Activated CD4-positive, alpha-beta T cell treated with anti-CD3 and anti-CD28 coated beads, Interleukin-2, amount 50 U/mL, for 48 hours (primary cell): ENCODE measurements at places on chromosomes 16 and 17.

GRCh38 chr17:70314506-70314905 lies 145.2 kb downstream of the KCNJ2 start:
- no peak for DNase-seq

DNA sequence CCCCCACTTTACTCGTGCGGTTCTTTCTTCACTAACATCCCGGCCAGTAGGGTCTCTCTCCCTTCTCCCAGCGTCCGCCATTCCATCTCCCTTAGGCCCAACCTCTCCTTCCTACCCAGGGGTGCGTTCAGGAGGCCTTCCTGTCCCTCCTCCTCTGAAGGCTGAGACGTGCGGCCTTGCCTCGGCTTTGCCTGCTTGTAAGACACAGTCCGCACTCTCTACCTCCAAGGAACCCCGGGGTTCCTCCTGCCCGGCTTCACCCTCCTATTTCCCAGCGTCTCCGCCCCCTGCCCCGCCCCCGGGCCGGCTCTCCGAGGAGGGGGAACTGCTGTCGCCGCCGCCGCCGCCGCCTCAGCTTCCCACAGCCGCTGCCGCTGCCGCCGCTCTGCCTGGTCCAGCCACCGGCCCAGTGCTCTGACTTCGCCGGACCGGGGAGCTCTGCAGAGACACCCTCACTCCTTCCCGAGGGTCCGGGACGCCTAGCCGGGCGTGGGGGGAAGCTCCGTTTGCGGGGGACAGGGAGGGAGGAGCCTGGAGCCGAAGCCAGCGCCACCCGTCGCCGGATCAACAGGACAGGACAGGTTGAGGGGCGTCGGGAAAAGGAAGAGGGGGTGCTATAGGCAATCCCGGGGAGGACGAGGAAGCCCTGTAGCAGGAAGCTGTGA lies 1.2 kb upstream of the FGF11 start:
- DNase-seq, result peak; percentile 78

DNA sequence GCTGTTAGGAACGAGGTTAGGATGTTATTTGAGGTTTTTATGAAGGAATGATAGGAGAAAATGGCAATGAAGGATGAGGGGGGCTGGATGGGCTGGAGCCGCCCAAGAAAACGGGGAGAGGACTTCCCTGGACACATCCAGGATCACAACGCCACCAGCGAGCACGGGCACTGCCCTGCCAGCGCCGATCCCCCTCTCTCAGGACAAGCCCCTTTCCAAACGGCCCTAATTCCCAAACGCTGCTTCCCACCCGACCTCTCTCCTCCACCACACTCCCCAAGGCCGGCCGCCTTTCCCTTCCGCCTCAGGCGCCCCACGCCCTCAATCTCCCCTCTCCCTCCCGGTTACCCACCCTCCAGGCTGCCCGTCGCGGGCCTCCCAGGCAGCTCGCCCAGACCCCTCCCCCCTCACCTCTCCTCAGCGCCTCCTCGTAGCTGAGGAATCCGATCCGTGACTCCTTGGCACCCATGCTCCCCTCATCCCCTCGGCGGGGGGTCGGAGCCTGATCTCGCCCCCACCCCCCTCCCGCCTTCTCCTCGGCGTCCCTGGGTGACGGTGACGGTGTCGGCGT lies 377 bp downstream of the USP32 start:
- no peak for DNase-seq

DNA sequence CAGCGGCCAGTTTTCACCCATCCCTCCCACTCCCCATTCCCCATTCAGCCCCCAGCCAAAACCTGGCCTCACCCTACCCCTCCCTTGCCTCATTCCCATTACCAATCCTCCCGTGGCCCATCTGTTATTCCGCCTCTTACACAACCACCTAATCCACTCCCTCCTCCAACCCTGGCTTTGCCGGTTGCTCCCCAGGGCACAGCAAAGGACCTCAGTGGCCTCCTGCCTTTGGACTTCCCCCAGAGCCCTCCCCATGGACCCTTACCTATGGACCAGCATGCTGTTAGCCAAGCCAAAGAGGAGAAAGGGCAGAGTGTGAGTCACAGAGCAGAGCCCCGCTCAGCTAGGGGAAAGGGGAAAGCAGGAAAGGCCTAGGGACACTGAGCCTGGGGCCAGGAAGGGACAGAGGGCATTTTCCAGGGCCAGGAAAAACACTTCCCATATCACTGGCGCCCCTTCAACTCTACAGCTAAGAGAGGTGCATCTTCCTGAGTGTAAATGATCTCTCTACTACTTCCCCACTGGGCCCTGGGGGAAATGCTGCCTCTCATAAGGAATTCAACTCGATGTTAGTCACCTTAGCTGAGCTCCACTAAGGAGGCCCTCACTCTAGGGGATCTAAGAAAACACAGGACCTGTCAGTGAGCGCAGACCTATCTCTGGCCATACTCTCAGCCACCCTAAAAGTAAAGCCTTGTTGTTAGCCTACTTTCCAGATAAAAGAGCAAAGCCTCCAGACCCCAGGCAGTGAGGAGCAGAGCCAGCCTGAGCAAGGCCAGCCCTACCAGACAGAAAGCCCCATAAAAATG lies 10.6 kb downstream of the PEMT start:
- DNase-seq, result no peak

- DNase-seq, result no peak
These were observed 6.2 kb downstream of the SLC13A5 start for GRCh38 chr17:6706996-6707395.

- no peak for DNase-seq
These were observed 363.3 kb upstream of the CDH5 start for GRCh38 chr16:66003201-66003600.

DNA sequence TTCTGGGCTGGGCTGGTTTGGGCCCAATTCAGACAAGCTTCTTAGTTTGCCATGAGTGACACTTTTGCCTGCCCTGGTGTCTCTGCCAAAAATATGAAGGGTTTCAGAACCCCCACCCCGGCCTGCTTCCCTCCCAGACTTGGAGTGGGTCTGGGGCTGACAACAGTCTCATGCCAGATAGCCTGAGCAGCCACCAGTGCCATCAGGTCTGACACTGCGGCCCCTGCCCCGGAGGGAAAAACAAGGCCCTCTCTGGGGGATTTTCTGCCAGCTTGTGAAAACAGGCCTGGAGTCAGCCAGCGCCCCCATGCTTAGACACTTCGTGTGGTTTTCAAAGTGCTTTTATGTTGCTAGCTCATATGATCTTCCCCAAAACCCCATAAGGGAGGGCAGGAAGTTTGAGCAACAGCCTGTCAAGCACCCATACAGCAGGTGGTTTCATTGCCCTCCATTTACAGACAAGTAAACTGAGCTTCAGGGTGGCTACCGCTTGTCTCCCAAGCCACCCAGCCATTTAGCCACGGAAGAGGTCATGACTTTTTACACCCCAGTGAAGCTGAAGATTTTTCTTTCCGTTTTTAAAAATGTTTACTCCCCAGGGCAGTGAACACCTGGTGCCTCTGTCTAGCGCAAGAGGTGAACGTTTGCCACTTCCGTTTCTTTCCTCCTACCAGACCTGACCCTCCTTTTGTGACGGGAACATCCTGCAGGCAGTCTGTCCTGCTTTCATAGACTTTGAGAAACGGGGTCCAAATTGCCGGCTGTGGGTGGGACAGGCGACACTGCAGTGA lies 300.6 kb downstream of the SEC14L1 start:
- peak; percentile 75 for DNase-seq

GRCh38 chr16:89216315-89217137 lies 977 bp upstream of the ZNF778 start:
- DNase-seq, result peak; percentile 77

- DNase-seq, result no peak
These were observed 103.7 kb downstream of the GRIN2A start for GRCh38 chr16:10078541-10078949.

DNA sequence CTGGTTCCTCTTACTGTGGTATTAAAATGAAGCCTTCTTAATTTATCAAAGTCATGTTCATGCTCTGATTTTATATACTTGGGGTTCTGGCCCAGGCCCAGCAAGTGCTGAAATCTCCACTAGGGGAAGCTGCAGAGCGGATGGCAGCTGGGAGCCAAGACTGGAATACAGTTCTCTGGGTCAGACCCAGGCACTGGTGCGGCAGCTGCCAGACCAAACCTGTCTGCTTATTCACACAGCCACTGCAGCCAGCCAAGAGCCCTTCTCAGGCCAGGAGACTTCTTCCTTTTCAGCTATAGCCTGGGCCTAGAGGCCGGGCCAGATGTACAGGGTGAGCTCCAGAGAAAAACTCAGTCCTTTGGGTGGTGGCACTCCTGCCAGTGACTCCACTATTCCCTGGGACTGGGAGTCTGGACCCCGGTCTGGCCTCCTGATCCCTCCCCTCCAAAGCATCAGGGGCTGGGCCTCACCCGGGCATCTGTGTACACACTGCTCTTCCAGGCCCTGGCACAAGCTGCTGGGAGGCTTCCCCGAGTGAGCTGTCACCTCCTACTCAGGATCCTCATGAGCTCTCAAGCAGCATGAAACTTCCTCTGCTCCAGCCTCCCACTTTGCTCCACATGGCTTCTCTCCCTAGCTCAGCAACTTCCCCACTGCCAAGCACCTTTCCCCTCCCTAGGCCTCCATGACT lies 24.4 kb downstream of the ATP6V0D1 start:
- no peak for DNase-seq

- no peak for DNase-seq
These were observed 535.7 kb upstream of the HSBP1 start for GRCh38 chr16:83271970-83272575.

DNA sequence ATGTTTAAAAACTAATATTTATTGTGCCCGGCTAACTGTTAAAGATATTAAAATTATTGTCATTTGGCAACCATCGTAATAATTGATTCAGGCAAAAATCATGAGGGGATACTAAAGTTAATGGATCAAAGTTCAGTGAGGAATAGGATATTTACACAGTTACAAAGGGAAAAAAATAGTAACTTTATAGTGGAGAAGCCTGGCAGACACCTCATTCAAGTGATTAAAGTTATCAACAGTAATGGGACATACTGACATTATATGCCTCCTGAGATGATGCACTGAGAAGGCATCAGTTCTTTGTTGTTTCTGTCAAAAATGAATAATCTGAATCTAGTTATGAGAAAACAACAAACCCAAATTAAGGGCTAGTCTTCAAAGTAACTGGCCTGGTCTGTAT lies 77.1 kb downstream of the NLK start:
- DNase-seq, result no peak

GRCh38 chr17:8327303-8327649 lies 12.4 kb upstream of the ODF4 start:
- DNase-seq, result no peak

GRCh38 chr17:58279736-58280479 lies 827 bp downstream of the MPO start:
- DNase-seq, result no peak

DNA sequence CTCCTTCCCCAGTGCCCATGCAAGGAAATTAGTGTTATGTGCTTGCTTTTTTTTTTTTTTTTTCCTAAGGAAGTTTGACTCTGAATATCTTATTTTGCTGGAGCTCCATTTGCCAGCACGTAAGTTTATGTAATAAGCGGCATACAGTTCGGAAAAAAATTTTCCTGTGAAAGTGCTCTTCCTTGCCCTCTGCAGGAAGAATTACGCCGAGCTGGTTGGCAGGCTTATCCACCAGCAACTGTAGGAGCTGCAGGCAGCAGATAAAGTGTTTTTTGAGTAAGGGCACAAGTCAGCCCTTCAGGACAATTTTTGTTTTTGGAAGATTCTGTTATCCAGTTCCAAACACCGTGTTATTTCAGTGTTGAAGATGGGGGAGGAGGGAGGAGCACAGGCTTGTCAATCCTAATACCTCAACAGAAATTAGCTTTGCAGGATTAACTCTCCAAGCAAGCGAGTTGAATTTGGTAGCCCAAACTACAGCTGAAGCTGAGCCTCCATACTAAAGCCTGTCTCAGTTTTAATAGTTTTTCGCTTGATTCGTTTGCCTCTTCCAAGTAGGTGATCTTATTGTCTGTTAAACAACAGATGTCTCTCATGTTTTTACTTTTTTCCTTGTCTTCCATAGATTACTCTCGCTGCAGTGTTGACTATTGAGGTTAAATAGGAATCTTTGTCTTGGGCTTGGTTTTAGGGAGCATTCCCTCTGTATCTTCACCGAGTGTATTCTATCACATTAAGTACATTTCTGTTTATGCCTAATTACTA lies 1.1 kb downstream of the SPECC1 start:
- peak; percentile 7 for DNase-seq

DNA sequence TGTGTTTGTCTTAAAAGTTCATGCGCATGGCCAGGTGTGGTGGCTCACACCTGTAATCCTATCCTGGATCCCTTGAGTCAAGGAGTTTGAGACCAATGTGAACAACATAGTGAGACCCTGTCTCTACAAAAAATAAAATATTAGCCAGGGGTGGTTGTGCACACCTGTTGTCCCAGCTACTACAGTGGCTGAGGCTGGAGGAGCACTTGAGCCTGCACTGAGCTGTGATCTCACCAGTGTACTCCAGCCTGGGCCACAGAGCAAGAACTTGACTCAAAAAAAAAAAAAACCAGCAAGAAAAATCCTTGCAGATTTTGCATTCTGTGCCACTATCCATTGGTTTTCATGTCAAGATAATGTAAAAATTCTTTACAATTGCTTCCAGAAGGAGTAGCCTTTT lies 8.2 kb downstream of the KSR1 start:
- no peak for DNase-seq

- DNase-seq, result no peak
These were observed 57.3 kb upstream of the HNF1B start for GRCh38 chr17:37802061-37802595.

- no peak for DNase-seq
These were observed 848 bp upstream of the KRT19 start for GRCh38 chr17:41528959-41529353.

DNA sequence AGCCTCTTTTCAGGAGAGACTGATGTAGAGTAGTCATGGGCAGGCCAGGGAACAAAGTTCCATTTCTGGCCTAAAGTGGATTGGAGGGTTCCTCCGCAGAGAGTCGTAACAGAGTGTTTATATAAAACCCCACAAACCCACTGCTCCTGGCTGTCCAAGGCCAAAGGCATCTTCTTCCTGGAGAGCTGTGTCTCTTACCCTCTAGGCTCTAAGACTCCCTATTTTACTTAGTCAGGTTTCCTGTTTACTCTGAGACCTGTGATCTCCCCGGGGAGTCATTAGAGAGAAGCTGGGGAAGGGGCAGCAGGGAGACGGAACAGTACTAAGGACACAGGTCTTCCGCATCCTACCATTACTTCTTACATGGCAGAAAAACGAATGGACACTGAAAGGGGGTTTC lies 69.5 kb downstream of the HIC1 start:
- no peak for DNase-seq

- DNase-seq, result no peak
These were observed 673 bp upstream of the CHD9 start for GRCh38 chr16:53053967-53054669.

GRCh38 chr17:1110862-1111598 lies 68.8 kb downstream of the ABR start:
- DNase-seq, result no peak

DNA sequence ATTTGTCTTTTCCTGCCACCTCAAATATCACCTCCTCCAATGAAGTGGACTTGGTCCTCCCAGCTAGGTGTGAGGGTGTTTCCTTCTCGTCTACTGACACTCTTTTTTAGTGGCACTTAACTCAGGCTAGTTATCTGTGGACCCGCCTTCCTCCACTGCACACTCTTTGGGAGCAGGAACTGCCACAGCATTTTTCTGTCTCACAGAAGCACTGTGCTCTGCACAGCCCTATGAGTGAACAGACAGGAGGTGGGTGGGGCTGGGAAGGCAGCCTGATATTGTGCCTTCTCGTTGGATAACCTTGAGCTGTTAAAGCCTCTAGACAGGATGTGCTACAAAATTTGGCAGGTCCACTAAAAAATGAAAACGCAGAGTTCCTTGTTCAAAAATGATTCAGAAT lies 31.9 kb upstream of the HOXB13 start:
- DNase-seq, result no peak

GRCh38 chr16:58148526-58148925 lies 19.3 kb upstream of the CFAP20 start:
- DNase-seq, result no peak

GRCh38 chr17:44707755-44708400 lies 587 bp upstream of the DBF4B start:
- no peak for DNase-seq
